ENCODE measurements at places on chromosomes 2 and 18. TPM values are rescaled to one million over a fixed set of nuclear protein-coding genes. Genes with fewer than 3 reads are reported as not detected.

Gene FBXO41
- polyA plus RNA-seq: 0.54 TPM

Gene IL36RN
- not detected for polyA plus RNA-seq

Gene ANTXR1
- 13.0 TPM for polyA plus RNA-seq

Gene C2orf78
- not detected for polyA plus RNA-seq

Gene TFPI
- polyA plus RNA-seq: 41.9 TPM

Gene CRYGD
- polyA plus RNA-seq: not detected

Gene ALLC
- polyA plus RNA-seq: not detected

Gene IL1F10
- not detected for polyA plus RNA-seq

Gene ARHGEF4
- 0.22 TPM for polyA plus RNA-seq

Gene ALK
- polyA plus RNA-seq: not detected

Gene DSG4
- polyA plus RNA-seq: 0.07 TPM

Gene C1GALT1C1L
- polyA plus RNA-seq: not detected

Gene LRATD1
- 33.2 TPM for polyA plus RNA-seq

Gene DTNA
- polyA plus RNA-seq: 24.3 TPM

- DNase-seq: no peak
Observed at GRCh38 chr2:11528228-11528627, 5.6 kb upstream of the GREB1 start.

DNA sequence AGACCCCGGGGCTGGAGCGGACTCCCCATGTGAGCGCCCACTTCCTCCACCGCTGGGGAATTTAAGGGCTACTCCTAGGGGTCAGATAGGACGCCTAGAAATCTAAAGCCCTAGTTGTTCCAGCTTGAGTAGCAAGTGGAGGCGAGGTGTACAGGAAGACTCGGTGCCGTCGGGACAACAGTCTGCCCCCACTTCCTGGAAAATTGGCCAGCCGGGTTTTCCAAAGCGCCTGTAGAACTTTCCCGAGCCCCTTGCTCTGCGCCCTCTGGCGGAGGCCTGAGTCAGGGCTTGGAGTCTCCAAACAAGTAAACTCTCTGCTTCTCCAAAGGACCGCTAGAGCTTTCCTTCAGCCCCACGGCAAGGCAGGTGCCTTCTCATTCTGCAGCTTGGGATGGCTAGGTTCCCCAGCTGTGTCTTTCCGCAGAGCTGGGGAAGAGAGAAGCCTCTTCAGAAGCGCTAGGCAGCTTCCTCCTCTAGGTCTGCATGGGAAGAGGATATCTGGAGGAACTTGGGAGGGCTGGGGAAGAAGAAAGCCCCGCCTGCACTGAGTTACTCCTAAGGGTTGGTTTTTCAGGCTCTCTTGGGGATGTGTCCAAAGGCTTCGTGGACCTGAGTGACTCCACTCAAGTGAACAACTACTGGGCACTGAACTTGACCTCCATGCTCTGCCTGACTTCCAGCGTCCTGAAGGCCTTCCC is 681 bp downstream of the SPR start:
- peak; percentile 90 for DNase-seq

DNA sequence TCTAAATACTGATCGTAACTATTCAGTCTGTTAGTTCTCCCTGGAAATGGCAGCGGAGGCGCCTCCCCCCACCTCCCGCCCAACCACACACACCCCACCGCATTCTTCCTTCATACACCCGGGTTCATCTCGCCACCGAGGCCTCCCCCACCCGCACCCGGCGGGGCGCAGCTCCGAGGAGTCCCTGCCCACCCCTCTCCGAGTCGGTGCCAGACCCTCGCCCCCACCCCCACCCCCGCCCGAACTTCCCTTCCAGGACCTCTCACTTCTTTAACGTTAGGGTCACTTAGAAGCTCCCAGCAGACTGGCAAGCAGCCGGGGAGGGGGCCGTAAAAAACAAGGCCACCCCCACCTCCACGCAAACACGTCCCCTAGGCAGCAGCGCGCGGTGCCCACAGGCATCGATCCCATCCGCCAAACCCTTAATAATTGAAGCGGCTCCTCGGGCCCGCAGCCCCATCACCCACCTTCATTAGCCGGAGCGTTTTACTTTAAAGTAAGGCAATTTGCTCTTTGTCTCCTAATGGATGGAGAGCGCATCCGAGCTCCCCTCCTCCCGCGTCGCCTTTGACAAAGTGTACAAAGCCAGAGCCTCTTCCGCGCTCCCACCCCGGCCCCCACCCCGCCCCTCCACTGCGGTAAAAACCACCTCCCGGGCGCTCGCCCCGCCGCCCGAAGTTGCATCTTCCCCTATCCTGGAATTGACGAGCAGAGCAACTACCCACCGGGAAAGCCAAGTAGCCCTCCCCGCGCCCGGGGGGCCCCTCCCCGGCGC is 624 bp downstream of the ZNF516 start:
- DNase-seq: no peak

- no peak for DNase-seq
Observed at GRCh38 chr2:160315337-160315736, 115.3 kb upstream of the ITGB6 start.

- DNase-seq: no peak
Observed at GRCh38 chr2:216299588-216299987, 72.7 kb downstream of the MARCHF4 start.

GRCh38 chr2:205129531-205129930 is 552.8 kb upstream of the NRP2 start:
- no peak for DNase-seq

GRCh38 chr2:220396287-220396686 is 768.9 kb downstream of the SLC4A3 start:
- no peak for DNase-seq

GRCh38 chr2:112129060-112129459 is 9.1 kb upstream of the FBLN7 start:
- no peak for DNase-seq

DNA sequence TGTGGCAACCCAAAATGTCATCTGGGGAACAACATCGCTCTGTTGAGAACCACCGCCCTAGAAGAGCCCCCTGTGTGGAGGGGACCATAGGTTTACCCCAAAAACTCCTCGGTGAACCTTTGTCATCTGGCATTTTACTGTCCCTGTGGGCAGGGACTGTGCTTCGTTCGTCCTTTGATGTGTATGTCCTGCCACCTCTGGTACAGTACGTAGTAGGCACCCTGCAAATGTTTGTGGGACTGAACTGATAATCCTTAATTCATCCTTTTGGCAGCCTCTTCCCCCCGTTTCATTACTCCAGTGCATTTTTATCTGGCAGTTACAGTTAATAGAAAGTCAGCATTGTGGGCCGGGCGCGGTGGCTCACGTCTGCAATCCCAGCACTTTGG is 728 bp downstream of the NAPG start:
- peak; percentile 16 for DNase-seq

DNA sequence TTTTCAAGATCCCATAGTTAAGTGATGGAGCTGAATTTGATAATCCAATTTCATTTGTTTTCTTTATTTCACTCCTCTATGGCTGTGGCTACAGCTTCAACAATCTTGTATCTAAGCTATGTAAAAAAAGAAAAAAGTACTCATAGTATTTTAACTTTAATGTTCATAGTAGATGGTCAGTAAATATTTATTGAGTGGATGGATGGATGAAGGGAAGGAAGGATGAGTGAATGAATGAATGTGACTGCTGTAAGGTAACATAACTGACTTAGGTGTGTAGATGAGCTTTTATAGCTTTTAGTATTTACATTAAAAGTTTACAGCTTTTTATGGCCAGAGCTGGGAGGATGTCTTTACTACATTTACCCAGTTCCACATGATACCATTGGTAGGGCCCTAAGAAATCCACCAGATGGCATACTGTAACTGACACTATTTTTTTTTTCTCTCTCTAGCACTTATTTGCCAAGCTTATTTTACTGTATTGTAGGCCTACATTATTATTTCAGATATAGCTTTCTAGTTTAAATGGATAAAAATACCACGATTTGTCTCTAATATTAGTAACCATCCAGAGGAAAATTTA is 13.4 kb upstream of the HRH4 start:
- DNase-seq: peak; percentile 38

- no peak for DNase-seq
Observed at GRCh38 chr2:202339071-202339870, 36.9 kb upstream of the BMPR2 start.

DNA sequence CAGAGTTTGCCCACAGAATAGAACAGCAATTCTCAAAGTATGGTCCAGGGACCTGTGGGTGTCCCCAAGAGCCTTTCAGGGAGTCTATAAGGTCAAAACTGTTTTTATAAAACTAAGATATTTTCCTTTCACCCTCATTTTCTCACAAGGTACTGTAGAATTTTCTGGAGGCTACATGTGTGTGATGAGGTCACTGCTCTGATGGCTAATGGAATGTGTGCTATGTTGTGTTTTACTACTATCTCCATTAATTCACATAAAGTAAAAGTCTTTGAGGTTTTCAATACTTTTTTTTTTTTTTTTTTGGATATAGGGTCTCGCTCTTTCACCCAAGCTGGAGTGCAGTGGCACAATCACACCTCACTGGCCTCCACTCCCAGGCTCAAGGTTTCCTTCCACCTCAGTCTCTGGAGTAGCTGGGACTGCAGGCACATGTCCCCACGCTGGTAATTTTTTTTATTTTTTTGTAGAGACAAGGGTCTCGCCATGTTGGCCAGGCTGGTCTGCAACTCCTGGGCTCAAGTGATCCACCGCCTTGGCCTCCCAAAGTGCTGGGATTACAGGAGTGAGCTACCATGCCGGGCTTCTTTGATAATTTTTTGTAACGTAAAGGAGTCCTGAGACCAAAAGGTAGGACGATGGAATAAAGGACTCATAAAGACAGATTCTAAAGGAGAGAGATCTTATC is 1.8 kb downstream of the TRABD2A start:
- DNase-seq: no peak

DNA sequence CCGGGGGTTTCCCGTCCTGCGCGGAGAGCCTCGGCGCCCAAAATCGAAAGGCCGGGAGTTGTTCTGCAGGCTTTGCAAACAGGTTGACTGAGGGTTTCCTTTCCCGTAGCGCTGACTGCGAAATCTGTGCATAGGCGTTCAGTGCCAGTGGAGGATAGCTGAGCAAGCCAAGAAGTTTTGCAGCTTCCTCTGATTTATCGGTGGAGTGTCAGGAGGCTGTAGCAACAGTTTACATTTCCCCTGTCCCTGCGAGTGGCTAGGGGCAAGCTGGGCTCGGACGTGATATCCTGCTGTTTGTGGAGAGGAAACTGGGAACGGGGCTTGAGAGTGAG is 694 bp downstream of the THSD7B start:
- DNase-seq: peak; percentile 8

DNA sequence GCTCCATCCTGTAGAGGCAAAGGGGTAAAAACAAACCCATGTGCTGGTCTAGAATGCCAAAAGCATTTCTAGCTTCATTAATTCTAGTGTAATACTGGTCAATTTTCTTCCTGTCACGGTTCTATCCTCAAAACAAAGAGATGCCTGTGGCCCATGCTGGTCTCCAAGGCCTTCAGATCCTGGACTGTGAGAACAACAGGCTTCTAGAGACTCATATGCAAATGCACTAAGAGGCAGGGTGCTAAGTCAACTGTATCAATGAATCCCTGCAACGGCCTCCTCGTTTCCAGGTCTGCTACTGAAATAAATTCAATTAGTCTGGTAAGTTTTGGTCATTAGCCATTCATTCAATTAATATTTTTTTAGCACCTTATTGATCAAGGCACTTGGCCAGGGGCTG is 4.0 kb downstream of the IFT172 start:
- DNase-seq: no peak

DNA sequence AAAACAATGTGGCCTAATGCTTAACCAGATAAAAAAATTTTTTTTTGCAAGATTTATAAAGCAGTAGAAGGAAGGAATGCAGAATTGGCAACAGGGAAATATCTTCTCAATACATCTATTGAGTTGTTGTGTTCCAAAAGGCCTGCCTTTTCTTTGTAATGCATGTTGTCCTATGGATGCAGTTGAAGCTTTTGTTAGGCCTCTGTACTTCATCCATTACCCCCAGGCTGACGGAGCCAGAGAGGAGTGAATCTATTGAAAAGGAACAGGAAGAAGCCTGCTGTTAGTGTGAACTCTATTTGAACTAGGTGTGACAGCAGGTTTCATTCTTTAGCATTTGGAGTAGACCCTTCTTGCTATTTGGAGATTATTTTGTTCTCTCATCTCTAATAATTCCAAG is 56.5 kb downstream of the MTX2 start:
- peak; percentile 9 for DNase-seq

GRCh38 chr2:20577495-20578235 is 73.2 kb downstream of the HS1BP3 start:
- no peak for DNase-seq

- no peak for DNase-seq
Observed at GRCh38 chr2:203973000-203973399, 36.4 kb downstream of the ICOS start.

DNA sequence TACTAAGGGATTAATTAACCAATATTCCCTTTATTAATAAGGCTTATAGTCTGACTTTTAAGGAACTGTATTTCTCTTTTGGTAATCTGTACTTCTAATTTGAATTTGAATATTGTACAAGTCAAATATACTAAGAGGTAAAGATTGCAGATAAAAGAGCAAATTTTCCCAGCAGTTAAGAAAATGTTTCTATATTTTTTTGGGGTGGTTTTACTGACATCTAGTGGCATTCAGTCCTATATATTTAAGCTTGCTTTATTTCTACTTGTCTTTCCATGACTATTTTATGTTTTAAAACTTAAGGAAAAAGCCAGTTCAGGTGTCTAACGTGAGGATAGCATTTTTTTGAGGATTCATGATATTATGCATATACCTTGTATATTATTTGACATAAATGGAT is 41.6 kb downstream of the TDRD15 start:
- DNase-seq: no peak

- no peak for DNase-seq
Observed at GRCh38 chr18:70334728-70335329, 46.0 kb downstream of the SOCS6 start.

GRCh38 chr2:164781394-164781793 is 60.2 kb downstream of the COBLL1 start:
- no peak for DNase-seq

GRCh38 chr2:1480671-1481076 is 67.4 kb downstream of the TPO start:
- no peak for DNase-seq

DNA sequence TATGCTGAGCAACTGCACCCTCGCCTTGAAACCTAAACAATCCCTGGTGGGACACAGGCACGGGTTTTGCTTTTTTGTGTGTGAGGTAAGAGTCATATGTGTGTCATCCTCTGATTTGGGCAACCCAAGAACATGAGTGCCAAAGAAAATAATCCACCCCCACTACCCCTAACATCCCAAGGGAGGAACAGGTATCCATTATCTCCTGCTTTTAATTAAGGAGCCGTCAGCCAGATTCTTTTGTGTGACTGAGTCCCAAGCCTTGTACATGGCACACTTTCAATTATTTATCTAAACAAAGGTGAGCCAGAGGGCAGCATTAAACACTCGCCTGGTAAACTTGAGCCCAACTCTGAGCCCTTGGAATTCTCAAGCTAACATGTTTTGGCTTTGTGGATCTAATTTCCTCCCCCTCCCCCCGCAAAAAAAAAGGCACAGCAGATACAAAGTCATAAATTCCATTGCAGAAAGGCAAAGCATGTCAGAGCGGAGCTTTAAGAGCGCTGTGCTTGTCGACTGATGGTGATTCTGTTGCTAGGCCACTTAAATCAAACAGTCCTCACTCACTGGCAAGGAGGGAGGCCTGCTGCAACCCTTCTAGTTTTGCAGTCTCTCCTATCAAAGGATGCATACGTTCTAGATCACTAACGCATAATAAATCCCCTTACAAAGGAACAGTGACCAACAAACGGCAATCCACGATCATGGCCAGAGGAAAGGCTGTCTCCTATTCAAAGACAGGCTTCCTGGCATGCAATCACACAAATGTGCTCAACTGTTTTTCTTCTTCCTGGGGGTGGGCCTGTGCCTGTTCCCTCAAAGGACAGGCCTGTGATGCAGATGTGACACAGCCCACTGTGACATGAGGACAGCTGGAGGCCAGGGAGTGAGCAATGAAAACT is 143.5 kb upstream of the LMAN1 start:
- DNase-seq: peak; percentile 28

- DNase-seq: no peak
Observed at GRCh38 chr2:42425697-42426096, 64.7 kb upstream of the COX7A2L start.
